NCI-H774 (cell line): ENCODE measurements at places on chromosomes 3 and 15.
A peak's percentile ranks its signal among the peaks of the same experiment; 100 is the strongest.

DNA sequence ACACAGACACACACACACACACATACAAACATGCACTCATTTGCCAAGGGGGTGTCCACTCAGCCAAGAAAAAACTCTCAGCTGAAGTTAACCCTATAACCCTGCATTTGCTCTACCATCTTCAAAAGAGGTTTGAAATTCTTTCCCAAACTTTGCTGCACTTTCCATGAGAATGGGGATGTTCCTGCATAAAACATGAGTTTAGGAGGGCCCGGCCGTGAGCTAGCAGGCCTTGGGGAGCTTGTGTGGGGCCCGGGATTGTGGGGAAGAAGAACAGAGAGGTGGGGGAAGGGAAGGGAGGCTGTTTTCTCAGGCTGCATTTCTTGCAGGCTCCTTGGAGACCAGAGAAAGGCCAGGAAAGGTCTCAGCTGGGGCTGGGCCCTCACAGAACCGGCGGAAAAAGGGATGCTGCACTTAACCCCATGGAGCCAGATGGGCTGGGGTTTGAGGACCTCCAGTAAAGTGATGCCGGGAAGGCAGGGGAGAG lies 40.8 kb downstream of the SEMA5B start:
- no peak for DNase-seq

GRCh38 chr15:80695911-80696661 lies 976 bp downstream of the ABHD17C start:
- DNase-seq: no peak

GRCh38 chr3:190424478-190425439 lies 24.9 kb downstream of the TMEM207 start:
- DNase-seq: peak; percentile 89

DNA sequence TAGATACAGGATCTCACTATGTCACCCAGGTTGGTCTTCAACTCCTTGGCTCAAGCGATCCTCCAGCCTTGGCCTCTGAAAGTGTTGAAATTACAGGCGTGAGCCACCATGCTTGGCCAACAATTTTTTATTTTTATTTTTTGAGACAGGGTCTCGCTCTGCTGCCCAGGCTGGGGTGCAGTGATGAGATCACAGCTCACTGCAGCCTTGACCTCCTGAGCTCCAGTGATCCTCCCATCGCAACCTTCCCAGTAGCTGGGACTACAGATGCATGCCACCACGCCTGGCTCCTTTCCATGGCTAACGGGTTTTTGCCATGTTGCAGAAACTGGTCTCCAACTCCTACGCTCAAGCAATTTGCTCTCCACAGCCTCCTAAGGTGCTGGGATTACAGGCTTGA lies 20.2 kb upstream of the PIK3CB start:
- DNase-seq: no peak

DNA sequence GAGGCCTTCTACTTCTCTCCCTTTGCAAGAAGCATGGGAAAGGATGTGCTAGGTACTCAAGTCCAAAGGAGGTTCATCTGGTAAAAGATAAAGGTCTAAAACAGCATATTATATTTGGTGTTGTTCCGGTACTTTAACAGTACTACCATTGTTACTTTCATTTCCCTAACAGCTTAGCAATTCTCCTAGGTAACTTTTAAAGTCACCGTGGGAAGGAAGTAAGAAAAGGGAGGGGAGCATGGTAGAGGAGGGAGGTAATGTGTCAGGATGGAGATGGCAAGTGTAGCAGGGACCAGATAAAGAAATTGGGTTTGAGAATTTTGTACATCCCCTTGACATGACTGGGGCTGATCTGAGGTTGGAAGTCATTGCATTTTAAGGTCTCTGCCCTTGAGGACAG lies 89.4 kb upstream of the SKOR1 start:
- no peak for DNase-seq
